CD4-positive, alpha-beta memory T cell (primary cell): ENCODE measurements at places on chromosomes 3 and 15.
A peak's percentile ranks its signal among the peaks of the same experiment; 100 is the strongest.

GRCh38 chr3:140856905-140857304 lies 84.7 kb upstream of the SLC25A36 start:
- no peak for DNase-seq

- no peak for DNase-seq
Measured at GRCh38 chr15:93900476-93901400, 330.6 kb upstream of the MCTP2 start.

DNA sequence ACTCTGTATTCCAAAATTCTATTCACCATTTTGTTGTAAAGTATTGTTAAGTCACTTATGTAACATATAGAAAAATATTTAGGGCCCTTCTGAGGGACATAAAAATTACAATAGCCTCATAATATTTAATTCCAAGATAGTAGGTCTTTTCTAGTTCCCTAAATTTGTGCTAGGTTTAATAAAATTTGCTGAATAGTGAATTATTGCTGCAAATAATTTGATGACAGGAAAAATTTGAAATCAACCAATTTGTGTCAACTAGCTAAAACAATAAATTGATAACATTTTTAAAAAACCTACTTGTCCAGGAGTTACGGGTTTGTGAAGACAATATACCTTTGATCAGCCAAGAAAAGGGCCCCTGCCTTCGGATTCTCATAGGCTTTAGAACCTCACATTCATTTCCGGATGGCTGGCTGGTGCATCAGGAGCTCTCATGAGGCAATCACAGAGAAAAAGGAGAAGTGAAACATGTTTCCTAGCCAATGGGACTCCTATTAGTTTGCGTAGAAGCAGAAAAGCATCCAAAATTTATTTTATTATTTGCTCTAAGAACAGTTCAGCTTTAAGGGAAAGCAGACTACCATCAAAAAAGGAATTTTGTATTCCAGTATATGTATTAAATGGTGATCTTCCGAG lies 177.2 kb downstream of the LRRC3B start:
- no peak for DNase-seq

GRCh38 chr15:57025264-57025926 lies 107.0 kb downstream of the TCF12 start:
- DNase-seq, result no peak

DNA sequence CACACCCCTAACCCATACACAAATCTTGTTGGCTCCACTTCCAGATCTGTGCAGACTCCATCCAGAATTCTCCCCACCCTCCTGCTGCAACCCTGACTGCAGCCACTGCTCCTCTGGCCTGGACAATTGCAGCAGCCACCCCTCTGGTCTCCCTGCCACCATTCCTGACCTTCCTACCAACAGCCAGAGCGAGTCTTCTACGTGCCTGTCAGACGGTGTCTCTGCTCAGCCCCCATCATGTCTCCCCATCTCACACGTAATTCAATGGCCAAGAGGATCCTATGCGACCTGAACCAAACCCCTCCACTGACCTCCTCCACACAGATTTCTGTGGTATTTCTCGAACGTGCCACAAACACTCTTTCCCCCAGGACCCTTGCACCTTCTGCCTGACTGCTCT lies 103.3 kb downstream of the TPRA1 start:
- DNase-seq, result no peak

GRCh38 chr3:45509038-45509767 lies 85.3 kb upstream of the LIMD1 start:
- DNase-seq, result no peak

DNA sequence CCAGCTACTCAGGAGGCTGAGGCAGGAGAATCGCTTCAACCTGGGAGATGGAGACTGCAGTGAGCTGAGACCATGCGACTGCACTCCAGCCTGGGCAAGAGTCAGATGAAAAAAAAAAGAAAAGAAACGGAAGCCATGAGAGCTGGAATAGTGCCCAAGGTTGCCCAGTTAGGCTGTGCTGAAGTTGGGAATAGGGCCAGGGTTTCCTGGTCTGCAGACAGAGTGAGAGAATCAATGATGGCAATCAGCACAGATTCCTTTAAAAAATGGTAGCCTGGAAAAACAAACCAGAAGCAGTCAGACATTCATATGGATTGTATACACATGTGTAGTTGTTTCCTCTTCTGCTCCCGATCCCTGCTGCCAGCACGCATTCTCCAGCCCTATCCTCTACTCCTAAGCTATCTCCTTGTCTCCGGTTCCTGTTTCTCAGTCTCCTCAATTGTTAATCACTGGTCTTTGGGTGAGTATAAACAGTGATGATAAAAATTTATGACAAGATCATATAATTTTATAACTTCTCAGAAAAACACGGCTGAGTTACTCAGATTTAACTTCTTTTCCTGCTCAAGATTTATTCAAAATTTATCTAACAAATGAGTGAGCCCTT lies 316.2 kb upstream of the UMPS start:
- no peak for DNase-seq

DNA sequence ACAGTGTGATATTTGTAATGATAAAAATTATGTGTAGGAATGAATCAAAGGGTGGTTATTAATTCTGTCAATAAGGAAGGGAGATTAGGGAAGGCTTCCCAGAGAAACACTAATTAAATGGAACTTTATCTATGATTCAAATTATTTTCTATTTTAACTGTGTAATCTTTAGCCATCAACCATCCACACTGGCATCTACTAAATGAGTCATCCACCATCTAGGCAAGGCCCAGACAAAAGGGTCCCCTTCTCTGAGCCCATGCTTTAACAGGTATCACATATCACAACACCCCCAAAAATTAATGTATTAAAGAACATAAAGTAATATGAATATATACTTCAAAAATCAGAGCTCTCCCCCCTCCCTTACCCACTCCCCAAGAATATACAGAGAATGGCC lies 19.9 kb upstream of the TPM1 start:
- DNase-seq, result no peak

- no peak for DNase-seq
Measured at GRCh38 chr15:49494842-49495241, 71.8 kb downstream of the FGF7 start.

- DNase-seq, result no peak
Measured at GRCh38 chr3:177110386-177110785, 86.9 kb downstream of the TBL1XR1 start.

GRCh38 chr3:160691962-160692361 lies 15.0 kb downstream of the ARL14 start:
- DNase-seq, result no peak

DNA sequence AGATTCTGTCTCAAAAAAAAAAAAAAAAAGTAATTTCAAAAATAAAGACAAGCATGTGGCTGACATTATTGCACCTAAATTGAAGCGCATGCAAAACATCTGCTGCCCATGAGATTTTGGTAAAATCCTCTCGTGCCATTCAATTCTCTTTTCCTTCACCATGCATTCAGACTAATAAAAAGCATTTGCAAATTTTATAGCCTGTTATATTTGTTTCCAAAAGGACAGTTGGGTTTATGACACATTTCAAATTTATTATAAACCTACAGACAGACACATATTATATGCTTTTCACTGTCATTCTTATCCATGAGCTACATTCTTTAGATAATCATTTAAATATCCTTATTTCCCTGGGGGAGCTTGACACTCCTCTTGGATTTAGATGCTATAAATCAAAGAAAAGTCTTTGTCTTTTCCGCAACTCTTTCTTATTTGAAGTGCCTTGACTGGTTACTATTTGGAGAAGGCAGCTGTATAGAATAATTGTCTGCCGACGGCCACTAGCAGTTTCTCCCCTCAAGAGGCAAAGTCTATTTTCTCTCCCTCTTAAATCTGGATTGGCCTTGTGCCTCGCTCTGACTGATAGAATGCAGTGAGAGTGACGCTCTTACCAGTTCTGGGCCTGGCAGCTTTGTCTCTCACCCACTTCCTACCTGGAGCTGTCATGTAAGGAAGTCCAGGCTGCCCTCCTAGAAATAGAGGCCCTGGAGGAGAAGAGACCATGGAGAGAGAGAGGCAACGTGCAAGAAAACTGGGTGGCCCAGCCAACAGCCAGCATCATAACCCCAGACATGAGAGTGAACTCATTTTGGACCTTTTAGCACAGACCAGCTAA lies 6.8 kb upstream of the LRIG1 start:
- no peak for DNase-seq

DNA sequence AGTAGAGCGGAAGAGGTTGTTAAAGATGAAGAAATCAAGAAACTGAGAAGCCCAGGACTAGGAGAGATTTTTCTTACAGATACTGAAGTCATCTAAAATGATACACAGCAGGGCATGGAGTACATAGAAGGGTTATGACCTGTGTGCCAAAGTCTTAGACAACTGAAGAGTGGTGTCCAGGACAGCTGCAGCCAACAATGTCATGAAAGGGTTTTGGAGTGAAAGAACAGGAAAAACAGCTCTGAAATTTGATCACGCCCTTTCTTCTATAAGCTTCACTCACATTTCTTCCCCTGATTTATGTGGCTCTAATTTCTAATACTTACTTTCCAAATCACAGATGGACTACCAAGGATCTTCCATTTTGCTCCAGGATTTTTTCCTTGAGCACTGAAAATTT lies 3.0 kb downstream of the CFAP20DC start:
- DNase-seq, result no peak

GRCh38 chr3:179068779-179069530 lies 2.7 kb downstream of the ZMAT3 start:
- DNase-seq, result no peak

- peak; percentile 38 for DNase-seq
Measured at GRCh38 chr3:179558742-179559364, 3.9 kb upstream of the ACTL6A start.

- DNase-seq, result no peak
Measured at GRCh38 chr15:90915216-90915807, 12.2 kb downstream of the MAN2A2 start.

GRCh38 chr15:67335534-67336222 lies 81.1 kb downstream of the IQCH start:
- no peak for DNase-seq

GRCh38 chr3:89580859-89581258 lies 473.4 kb downstream of the EPHA3 start:
- DNase-seq, result no peak

DNA sequence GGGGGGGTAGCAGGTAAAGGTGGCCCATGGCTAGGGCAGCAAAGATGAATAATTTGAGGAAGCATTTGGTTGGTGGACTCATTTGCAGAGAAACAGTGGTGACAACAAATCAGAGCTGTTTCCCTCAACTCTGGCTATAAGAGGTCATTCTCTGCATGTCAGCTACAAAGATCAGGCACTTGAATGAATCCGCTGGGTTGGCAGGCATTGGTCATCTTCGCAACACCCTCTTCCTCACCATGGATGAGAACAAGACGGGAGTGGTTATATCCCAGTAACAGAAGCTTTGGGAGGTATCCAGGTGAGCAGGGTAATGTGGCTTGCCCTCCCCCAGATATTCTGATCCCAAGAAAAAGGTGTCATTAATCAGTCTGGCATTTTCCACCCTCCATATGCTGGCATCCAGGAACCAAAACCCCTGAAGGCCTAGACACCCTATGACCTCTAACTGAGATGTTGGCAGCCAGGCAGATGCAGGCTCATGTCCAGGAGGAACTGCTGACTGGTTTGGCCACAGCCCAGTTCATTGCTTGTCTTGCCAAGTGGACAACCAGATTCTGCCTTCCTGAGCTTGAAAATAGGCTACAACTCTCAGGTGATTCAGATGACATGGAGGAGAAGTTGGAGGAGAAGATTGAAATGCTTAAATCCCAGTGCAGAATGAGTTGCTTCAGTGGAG lies 108.9 kb upstream of the TRIM42 start:
- no peak for DNase-seq

- DNase-seq, result no peak
Measured at GRCh38 chr15:69897061-69897460, 200.7 kb downstream of the TLE3 start.

GRCh38 chr3:16304061-16305010 lies 39.3 kb downstream of the OXNAD1 start:
- DNase-seq, result no peak

DNA sequence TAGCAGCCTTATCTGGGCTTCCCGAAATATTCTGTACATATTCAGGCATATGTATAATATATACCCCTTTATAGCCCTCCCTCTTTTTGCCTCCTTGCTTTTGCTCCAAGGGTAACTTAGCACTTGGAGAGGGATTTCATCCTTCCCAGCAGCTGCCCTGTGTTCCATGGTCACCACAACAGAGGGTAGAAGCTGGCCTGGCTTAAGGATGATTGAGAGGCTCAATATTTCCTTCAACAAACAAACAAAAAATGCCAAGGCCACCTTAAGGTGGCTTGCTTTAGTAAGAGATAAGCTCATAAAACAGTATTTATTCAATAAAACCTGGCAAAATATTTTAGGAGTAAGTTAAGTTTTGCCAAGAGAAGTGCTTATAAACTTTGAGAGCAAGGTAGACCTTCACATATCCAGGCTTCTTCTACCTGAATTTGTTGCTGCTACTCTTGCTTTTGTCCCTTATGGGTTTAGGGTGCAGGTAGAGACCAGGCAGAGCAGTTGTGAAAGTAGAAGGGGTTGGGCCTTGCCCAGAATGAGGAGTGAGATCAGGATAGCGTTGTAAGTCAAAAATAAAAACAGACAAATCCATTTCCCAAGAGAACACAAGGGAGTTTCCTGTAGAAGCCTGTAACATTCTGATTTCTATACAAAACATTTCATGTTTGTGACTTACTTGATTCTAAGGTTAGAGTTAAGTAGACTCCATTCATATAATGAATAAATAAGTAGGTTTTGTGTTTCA lies 52.7 kb upstream of the ATOSA start:
- no peak for DNase-seq

- DNase-seq, result no peak
Measured at GRCh38 chr3:51796854-51797253, 17.8 kb upstream of the IQCF6 start.

DNA sequence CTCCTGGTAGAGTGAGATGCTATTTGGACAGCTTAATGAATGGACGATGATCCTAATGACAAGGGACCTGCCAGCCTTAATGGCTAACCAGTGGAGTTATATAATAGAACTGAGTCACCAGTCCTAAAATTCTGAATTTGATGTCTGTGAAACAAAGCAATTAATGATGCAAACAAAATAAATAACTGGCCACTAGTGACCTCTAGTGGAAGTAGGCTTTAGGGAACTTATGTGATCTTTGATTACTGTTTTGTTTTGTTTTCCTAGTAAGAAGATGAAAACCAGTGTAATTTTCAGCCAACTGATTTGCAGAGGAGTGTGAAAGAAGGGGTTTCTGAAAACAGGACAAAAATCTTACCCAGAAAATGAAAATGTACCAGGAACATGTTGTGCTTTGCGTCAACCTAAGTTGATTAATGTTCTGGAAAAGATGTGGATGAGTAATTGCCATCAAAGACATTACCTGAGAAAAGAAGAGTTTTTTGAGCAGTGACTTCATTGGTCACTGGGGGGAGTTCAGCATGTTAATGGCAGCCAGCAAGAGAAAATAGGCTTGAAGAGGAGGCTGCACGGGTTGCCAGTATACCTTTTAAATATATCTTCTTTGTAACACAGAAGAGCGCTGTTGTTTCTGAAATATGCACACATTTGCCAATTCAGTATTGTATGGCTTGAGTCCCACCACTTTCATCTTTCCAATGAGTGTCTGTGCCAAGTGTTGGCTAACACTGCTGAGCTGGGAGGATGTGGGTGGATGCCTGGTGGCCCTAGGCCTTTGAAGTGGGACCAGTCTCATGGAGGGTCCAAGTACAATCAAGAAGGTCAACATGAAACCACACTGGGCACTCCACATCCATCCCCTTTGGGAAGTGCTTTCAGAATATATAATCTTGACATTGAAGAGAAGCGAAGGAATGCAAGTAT lies 9.3 kb downstream of the VEPH1 start:
- DNase-seq, result no peak
